LoVo (cell line): ENCODE measurements at places on chromosomes 4 and X.

- no peak for DNase-seq
Observed at GRCh38 chr4:138774940-138775339, 240.6 kb upstream of the NOCT start.

DNA sequence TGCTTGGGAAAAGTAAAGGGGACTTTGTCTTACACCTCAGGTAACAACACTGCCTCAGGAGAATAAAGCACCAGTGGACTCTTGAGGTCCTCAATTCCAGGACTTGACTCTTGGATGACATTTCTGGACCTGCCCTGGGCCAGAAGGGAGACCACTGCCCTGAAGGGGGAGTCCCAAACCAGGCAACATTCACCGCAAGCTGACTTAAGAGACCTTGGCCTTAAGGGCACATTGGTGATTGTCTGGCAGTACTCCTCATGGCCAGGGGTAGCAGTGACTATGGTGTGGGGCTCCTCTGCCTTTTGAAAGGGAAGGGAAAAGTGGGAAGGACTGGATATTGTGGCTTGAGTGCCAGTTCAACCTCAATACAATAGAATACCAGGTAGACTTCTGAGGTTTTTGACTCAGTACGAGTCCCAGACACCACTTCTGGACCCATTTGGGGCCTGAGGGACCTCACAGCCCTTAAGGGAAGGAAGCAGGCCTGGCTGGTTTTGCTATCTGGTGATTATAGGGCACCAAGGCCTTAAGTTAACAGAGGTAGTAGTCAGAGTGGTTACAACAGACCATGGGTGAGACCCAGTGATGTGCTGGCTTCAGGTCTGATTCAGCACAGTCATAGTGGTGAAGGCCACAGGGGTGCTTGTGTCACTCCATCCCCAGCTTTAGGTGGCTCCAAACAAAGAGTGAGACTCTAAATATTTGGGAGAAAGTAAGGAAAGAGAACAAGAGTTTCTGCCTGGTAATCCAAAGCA is 121.2 kb upstream of the TET2 start:
- DNase-seq = no peak

GRCh38 chrX:134032441-134032840 is 47.0 kb upstream of the GPC3 start:
- no peak for DNase-seq

GRCh38 chrX:28659269-28659668 is 72.0 kb downstream of the IL1RAPL1 start:
- no peak for DNase-seq
